Stimulated activated CD8-positive, alpha-beta memory T cell treated with anti-CD3 and anti-CD28 coated beads, Interleukin-15, amount 100 ng/mL, for 1 hour (primary cell): ENCODE measurements at places on chromosomes 6 and 20.

DNA sequence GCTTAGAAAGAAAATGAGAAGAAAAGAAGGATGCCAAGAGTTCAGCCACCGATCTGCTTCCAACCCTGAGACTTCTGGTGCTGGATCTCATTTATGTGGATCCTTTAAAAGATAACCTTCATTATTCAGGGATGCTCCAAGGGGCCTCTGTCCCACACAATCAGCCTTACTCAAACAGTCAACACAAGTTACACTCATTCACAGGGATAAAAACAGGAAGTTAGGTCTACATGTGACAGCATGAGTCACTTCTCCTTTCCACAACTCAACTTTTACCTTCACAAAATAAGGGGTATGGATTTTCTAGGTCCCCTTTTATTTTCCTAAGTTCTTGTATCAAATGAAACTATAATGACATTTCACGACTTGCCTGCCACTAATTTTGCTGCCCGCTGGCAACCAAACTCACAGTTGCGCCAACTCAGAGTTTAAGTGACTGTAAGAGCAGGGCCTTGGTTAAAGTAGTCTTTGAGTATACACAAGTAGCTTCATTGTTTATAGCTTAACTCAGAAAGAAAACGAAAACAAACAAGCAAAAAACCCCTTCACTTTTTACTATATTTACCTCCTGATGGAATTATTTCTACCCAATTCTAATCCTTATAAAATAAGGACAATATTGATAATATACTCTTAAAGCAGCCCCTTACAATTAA, 278.8 kb upstream of the RUNX2 start:
- DNase-seq, result no peak

DNA sequence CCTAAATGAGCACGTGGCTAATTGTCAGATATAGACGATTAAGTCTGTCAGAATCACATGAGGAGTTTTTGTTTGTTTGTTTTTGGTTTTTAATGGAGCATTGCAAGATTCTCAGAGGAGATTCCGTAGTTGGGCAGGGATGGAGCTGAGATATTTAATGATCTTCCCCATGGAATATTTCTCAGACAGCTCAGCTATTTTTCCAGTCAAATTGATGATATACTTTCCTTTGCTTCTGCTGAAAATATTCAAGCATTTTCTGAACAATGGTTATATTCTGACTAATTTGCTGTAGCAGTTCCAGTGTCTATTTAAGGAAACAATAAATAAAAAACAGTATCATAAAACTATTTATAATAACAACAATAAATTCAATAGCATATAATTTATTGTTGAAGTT, 348.4 kb downstream of the KIF16B start:
- no peak for DNase-seq

DNA sequence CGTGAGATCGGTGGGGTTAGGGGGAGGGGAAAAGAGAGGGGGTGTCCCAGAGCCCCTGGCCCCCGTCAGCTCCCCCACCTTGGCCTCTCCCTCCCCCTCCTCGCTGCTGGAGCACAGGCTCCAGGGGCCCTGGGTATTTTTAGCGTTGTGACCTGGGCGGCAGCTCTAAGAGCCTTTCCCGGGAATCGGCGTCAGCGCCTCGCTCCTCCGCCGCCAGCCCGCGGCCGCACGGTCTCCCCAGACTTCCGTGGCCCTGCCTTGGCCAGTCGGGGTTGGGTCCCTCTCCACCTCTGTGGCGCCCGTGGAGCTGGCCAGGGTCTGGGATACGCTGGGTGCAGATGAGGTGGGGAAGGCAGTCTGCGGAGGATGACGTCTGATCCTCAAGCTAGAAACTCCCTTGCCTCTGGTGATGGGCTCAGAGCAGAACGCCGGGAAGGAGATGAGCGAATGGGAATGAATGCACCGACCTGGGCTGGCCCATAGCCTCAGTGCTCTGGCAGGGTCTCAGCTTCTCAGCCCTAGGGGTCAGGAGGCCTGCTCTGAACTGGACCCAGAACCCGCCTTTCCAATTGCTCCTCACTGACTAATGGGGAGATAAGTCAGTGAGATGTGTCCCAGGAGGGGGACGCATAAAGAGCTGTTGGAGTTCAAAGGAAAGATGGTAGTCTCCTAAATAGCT, 883 bp upstream of the DBNDD2 start:
- no peak for DNase-seq

GRCh38 chr6:79584332-79584731, 46.8 kb upstream of the SH3BGRL2 start:
- DNase-seq, result no peak

GRCh38 chr6:22886650-22887581, 317.6 kb downstream of the HDGFL1 start:
- DNase-seq, result no peak

DNA sequence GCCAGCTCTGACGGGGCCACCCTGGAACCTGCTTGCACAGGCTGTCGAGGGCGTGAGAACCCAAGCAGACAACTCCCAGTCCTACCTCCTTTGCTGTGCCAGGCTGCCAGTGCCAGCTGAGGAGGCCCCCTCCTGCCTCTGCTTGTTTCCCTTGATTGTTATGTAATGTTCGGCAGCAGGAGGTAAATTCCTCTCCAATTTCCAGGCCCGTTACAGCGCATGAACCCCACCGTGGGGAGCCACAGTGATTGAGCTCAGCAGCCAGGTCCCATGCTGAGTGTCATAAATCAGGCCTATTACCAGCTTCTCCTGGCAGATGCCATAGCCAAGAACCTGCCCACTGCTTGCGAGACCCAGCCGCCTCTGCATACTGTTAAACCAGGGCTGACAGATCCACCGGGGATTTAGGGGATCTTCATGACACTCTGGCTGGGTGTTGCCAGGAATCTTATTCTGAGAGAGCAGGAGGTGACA, 320.5 kb downstream of the DHX35 start:
- DNase-seq, result no peak

DNA sequence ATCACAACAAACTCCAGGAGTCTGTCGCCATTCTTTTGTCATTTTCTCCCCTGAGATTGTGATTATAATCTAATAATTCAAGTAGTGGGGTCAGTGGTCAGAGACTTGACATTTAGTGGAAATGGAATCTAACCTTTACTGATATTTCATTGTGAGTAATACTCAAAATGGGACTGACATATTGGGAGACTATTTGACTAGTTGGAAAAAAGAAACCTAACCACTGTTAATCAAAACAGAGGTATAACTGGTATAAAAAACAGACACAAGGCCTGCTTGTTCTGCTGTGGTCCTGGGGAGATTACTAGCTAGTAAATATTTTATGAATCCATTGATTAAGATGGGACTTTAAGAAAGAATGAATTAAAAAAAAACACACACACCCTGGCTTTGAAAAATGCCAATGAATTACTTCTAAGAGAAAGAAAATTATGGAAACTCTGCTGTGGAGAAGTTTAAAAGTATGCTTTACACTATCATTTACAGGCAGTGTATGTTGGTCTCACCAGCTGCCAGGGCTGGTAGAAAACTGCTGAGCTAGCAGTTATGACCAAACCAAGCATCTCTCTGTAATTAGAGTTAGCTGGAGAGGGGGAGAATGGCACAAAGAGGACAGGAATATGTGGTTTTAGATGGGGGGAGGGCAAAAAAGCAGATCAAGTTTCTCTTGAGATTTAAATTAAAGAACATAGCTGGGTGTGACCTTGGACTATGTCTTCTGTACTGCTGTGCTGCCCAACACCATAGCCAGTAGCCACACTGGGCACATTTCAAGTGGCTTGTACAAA, 103.7 kb downstream of the FYN start:
- no peak for DNase-seq

- DNase-seq, result no peak
Observed at GRCh38 chr20:42190084-42190483, 571.9 kb upstream of the CHD6 start.

DNA sequence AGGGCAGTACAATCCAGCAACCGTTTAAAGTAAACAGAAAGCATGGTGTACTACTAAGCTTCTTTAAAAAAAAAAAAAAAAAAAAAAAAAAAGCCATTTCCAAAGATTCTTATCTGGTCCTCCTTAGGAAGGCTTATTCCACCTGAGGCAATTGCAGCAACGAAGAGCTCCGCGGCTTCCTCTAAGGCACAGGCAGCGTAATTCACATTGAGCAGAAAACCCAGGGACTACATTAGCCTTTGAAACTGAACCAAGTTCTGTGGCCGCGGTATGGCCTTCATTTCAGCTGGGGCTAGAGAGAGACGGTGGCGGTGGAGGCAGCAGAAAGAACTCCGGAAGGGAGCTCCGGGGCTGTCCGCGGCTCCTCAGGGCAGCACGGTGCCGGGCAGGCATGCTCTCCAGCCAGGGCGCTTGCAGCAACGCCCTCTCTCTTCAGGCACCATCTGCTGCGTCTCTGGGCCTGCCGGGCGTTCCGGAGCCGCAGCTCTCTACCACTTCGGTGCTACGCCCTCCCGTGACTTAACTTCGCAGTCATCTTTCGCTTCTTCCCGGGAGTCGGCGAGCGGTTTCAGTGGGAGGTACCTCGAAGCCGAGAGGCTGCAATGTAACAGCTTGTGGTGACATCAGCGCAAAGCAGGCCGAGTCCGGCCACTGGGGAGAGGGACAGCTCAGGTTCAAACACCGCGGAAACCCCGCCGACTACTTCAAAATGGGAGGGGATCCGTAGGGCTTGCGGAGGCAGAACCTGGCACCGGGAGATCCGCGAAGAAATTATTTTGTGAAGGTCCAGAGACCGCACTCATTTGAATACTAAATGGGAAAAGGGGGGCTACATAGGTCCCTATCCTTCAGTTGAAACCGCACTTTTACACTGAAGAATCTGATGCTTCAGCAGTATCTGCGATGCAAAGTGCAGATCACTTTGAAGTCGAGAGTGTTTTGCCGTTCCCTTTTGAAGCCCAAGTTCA, 100.0 kb downstream of the DST start:
- DNase-seq, result peak; percentile 14

DNA sequence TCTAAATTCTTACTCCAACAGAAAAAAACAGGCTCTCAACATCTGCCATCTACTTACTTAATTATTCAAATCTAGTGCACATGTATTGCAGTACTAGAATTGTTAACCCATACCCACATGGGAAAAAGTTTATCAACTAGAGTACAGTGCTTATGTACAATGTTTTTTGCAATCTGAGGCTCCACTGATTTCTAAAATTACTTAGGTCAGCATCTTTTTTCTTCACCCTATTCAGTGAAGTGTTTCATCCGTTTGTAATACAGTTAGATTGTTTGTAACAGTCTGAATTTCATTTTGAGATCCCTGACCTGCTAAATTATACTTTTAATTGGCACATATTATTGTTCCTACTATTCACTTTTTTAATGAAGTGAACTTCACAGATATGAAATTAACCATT, 402.2 kb downstream of the FOXA2 start:
- DNase-seq, result no peak

- no peak for DNase-seq
Observed at GRCh38 chr6:114181664-114182063, 161.2 kb downstream of the HS3ST5 start.

DNA sequence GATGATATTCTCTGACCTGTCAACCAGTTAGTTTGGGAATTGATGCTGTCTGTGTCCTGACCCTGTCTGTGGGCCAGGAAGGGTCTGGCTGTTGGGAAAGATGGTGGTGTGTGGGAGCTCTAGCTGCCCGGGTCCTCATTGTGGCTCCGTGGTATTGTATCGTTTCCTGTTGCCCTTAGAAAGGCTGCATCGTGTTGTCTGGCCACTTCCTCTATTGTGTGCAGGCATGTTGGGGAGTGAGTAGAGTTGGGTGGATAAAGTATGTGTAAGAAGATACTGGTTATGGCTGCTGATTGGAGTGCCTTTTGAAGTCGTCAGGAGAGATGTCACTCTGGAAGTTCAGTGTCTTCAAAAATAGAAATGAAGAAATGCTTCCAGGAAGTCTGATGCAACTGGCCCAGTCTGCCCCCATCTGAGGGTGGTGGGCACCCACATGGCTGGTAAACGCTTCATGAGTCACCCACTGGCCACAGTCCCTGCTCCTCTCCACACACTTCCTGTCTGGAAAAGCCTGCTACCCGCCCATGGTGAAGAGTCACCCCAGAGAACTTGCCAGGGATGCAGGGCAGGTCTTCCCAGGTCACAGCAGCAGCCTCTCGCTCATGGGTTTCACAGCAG, 27.9 kb downstream of the PPARD start:
- DNase-seq, result no peak

- no peak for DNase-seq
Observed at GRCh38 chr20:17969278-17969883, 563 bp downstream of the MGME1 start.

GRCh38 chr6:158817728-158818580, 1.2 kb downstream of the EZR start:
- peak; percentile 56 for DNase-seq

- DNase-seq, result no peak
Observed at GRCh38 chr6:156879186-156879585, 102.0 kb downstream of the ARID1B start.

- DNase-seq, result no peak
Observed at GRCh38 chr6:137802408-137803182, 64.5 kb upstream of the TNFAIP3 start.

DNA sequence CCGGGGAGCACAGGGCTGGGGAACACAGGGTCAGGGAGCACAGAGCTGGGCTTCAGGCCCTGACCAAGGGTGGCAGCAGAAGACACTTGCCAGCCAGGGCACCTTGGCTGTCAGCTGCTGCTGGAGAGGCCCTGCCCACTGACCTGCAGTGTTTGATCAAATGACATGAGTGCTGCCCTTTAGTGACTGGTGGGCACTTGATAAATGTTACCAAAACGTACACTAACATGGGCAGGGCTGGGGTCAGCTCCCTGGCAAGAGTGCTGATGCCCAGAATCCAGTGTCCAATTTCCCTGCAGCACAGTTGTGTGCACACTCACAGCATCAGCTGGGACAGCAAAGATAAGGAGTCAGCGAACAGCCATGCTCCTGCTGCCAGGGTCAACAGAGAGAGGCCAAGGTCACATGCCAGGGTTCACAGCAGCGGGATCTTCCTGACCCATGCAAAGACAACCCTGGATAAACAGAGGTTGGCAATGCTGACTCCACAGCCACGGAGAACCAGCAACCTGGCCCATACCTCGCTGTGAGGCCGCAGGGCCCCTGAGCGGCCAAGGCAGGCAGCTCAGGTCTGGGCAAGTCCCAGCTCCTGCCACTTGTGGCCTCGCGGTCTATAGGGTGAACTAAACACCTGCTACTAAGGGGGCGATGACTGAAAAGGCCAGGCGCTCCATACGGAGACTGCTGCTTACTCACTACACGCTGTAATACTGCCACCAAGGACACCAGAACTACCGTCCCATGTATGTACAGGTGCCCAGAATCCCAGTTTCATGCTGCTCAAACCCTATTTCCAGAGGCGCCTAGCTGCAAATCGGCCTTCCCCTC, 46.3 kb downstream of the NINL start:
- DNase-seq, result no peak

DNA sequence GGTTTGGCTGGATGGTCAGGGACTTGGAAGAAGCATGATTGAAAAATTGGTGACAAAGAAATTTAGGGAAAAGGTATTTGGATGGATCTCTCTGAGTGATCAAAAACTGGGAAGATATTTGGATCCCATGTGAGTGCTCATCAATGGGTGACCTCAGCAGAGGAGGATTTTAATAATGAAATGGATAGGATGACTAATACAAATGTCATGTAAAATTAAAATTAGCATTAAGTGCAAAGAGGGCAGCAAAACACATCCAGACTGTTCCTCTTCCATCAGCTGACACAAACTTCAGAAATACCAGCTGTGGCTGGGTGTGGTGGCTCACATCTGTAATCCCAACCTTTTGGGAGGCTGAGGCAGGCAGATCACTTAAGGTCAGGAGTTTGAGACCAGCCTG, 151.7 kb downstream of the THBS2 start:
- DNase-seq, result no peak
